ENCODE measurements at places on chromosomes 4 and X.

DNA sequence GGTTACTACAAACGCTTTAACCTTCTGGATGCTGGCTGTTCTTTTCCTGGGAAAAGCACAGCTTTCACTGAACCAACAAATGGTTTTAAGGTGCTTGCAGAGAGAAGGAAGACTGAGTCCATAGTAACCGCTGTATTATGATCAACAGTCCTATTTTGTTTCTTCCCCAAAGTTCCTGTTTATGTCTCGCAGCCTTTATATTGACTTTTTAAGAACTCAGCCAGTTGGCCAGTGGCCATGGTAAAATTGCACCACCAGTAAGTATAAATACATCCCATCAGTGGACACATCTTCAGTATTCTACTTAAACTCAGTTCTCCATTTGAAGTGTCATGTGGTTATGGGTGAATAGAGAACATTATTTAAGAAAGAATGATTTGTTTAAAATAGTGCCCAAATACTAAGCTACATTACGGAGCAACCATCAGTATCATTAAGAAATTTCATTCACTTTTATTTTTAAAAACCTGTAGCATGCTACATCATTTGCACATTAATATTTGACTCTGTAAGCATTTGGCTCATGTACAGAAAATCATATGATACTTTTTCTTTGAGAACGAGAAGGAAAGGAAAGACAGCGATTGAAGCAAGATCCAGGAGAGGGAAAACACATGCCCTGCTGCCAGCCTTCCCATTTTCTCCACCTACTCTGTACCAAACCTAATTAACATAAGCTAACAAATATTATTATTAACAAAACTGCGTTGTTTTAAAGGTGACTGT, 287.0 kb downstream of the ARHGAP24 start:
- DNase-seq, result no peak

GRCh38 chrX:135531813-135532212, 11.4 kb downstream of the INTS6L start:
- no peak for DNase-seq

DNA sequence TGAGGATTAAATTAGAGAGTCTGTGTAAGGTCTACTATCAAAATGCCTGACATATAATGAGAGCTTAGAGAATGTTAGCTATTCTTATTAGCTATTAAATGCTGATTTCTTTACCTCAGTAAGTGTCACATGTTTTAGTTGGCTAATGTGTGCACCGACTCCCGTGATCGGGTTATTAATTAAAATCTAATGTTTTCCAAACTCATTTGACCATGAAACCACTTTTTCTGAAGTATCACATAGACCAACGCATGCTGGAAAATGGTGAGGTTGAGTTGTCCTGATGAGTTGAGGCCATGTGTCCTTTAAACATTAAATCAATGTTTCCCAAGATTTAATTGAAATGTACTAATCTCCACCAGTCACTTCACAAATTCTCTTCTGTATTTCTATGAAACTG, 84.8 kb upstream of the C1QTNF7 start:
- DNase-seq, result no peak

DNA sequence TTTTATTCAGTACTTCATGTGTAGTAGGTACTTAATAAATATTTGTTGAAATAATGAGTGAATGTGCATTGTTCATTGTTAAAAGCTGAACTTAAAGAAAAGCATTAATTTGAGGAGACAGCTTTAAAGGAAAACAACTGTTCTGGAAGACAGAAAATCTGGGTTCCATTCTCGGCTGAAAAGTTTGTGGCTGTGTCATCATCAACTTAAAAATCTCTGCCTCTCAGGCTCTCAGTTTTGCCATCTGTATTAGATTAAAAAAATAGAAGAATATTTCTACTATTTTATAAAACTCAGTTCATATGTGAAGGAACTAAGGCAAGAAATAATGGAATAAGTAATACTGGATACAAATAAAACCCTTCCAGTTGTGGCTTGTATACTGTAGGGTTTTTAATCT, 62.5 kb downstream of the FSTL5 start:
- DNase-seq, result no peak

DNA sequence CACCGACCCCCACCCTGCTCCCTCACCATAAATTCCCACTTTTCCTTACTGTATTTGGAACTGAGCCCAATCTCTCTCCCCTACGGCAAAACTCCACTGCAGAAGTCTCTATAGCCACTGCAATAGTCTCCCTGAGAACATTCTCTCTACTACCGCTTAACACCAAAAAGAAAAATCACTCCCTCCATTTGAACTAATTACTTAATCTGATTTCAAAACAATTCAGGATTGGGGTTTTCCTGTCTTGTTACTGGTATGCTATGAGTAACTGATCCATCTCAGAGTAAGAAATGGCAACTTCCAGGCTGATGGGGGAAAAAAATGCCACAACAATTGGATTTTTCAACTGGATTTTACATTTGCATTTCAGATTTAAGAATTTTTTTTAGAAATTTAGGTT, 5.8 kb downstream of the PAPSS1 start:
- no peak for DNase-seq

GRCh38 chrX:11944501-11944900, 186.5 kb downstream of the MSL3 start:
- no peak for DNase-seq

DNA sequence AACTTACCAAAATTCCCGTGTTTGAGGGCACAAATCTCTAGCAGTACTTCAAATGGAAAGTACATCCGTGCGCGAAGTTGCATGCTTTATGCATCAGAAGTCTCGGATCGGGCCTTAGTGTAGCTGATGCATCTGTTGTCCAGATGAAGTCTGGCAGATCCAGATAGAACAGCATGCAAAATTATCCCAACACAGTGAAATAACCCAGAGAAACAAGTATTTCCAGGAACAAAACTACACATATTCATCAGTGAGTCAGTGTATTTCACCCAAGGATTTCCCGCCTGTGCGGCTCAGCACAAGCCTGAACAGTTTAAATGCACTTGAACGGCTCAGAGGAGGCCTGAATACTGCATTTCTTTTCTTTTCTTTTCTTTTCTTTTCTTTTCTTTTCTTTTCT, 27.4 kb upstream of the CLDN24 start:
- DNase-seq, result no peak

GRCh38 chrX:153902385-153902784, 2.1 kb upstream of the AVPR2 start:
- no peak for DNase-seq

DNA sequence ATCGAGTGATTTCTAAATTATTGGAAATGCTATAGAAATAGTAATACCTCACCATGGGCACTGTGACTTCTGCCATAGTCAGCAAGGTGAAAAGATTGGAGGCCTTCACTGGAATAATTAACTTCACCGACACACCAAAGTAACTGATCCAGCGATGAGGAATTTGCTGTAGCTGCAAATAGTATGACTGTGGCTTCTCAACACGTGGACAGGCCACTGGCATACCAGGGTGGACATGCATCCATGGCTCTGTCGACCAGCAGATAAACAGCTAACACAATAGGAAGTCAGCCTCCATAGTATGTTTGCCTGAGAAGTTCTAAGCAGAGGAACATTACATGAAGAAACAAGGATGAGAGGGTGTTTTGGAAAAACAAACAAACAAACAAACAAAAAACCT, 10.9 kb upstream of the FAT4 start:
- DNase-seq, result no peak

DNA sequence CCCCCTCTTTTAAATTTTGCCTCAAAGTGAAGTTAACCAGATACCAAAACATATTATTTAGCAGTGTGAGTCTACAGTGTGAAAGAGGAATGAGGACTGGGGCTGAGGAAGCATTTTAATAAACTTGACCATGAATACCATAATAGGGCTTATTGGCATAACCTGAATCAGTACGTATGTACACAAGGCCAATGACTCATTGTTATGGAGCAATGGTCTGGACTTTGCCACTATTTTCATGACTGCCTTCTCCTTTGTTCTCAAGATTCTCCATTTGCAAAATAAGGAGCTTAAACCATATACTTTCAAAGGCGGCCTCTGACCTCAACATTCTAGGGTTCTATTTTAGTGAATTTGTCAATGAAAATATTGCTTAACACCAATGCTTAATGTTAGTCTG, 102.8 kb upstream of the OR13H1 start:
- DNase-seq, result no peak

All from right lobe of liver (tissue), 6 donors.